ENCODE measurements at places on chromosomes 11 and 22.

- H3K4me3 ChIP-seq: no peak overlapping the region
- no peak for DNase-seq
- H3K27ac ChIP-seq: no peak overlapping the region
Measured at GRCh38 chr11:60183591-60184205, 815 bp upstream of the MS4A6A start.

DNA sequence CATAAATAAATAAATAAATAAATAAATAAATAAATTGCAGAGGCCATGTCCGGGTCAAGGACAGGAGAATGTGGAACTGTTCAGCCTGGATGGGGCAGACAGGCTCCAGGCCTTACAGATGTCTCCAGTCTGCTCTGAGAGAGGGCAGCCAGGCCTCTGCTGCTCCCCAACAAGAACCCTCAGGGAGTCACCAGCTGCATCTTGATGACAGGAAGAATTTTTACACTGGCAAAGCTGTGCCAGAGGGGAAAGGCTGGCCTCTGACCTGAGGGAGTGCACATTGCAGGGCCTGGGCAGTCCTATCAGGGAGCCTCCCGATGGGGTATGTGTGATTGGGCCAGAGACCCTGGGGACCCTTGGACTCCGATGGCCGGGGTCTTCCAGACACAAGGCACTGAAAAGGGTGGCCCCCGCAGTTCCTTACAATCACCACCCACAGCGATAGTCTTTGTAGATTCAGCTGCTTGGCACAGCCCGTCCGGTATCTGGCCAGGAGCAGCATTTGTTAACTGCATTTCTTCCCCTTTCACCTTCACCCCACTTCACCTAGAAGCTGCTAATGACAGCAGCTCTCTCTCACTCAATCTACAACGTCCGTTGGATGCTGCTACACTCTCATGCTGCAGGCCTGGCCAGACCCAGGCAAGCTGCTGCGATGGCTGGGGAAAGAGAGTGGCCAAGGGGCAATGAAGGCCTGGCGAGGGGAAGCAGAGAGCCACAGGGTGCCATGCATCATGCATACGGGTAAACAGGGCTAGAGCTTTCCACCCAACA, 8.1 kb downstream of the MOGAT2 start:
- no peaks in the 10 kb centered on the region for H3K36me3 ChIP-seq
- no peaks in the 10 kb centered on the region for H3K27me3 ChIP-seq
- DNase-seq: no peak
- H3K27ac ChIP-seq: no peak overlapping the region
- H3K4me1 ChIP-seq: peaks cover 4% of the 10 kb centered on the region

DNA sequence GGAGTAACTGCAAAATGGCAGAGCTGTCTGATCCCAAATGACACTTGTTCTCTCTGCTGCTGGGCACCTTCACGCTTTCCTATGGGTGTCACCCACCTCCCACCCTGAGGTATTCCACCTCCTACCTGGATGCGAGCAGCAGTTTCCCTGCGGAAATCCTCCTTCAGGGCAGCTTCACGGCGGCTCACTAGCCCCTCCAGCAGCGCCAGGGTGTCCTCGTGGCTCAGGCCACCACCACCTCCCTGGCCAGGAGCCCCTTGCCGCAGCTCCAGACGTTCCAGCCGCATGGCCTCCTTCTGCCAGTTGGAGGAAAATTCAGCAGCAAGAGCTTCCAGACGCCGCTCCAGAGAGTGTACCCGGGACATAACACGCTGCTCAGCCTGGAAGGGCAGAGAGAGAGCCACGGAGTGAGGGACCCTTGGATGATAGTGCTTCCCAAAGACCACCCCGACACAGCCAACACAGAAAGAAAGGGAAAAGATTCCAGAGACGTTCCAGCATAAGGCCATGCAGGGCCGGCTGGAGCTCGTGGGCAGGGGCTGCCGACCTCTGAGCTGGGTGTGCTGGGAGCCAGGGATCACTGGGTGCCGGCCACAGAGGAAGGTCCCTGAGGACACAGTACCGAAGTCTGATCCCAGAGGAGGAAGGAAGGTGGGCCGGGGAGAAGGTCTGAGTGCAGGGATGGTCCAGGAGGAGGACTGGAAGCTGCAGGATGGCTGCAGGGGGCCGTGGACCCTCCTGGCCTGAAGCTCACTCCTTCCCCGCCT, 13.4 kb downstream of the SUN2 start:
- no peaks in the 10 kb centered on the region for H3K27me3 ChIP-seq
- H3K4me1 ChIP-seq: no peaks in the 10 kb centered on the region
- no peaks in the 10 kb centered on the region for H3K36me3 ChIP-seq
- no peak overlapping the region for H3K27ac ChIP-seq
- H3K4me3 ChIP-seq: no peak overlapping the region

GRCh38 chr11:73274722-73275380, 2.7 kb downstream of the P2RY6 start:
- no peaks in the 10 kb centered on the region for H3K36me3 ChIP-seq
- H3K27me3 ChIP-seq: no peaks in the 10 kb centered on the region
- no peak for DNase-seq
- H3K27ac ChIP-seq: no peak overlapping the region

DNA sequence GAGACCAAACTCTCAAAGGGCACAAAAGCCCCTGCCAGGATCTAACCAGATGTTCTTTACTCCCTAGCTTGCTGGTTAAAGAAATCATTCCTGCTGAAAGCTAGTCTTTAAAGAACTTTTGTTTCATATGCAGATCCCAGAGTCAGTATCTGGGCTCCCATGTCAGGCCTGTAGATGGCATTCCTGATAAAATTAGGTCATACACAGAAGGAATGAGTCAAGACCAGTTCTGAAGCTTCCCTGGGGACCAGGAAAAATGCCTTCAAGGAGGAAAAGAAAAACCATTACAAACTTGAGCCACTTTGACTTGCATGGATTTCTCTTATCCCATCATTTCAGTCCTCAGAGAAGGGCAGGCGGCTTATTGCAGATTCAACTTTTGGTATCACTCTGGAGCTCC, 5.9 kb downstream of the DBX1 start:
- no peak for DNase-seq
- peaks cover 5% of the 10 kb centered on the region for H3K4me1 ChIP-seq
- H3K27ac ChIP-seq: no peak overlapping the region
- no peaks in the 10 kb centered on the region for H3K36me3 ChIP-seq
- no peak overlapping the region for H3K4me3 ChIP-seq
- H3K27me3 ChIP-seq: no peaks in the 10 kb centered on the region

- no peak for DNase-seq
- no peaks in the 10 kb centered on the region for H3K4me1 ChIP-seq
- H3K36me3 ChIP-seq: no peaks in the 10 kb centered on the region
- H3K4me3 ChIP-seq: no peak overlapping the region
- H3K27me3 ChIP-seq: no peaks in the 10 kb centered on the region
Measured at GRCh38 chr22:47107431-47107830, 345.0 kb downstream of the TBC1D22A start.

DNA sequence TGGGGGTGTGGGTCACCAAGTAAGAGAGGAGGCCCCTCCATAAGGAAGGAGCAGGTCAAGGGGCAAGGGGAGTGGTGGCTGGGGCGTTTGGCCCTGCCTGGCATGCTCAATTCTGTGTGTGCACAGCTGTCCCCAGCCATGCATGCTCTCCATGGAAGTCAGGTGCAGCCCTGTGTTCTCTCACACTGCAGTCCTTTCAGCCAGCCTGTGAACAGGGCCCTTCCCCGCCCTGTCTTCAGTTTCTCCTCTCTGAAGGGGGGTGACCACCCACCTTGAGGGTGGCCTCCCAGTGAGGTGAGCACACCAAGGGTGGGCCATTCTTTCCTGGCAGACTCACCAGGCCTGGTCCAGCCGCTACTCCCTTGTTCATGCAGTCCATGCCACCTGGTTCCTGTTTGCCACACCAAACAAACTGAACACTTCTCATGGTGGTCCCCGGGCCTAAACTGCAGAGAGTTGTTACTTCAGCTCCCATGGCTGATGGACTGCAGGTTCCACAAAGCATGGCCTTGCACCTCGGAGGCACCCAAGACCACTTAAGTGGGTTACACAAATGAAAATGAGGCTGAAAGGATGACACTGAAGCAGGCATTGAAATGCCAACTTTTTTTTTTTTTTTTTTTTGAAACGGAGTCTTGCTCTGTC, 1.7 kb upstream of the CHCHD10 start:
- no peaks in the 10 kb centered on the region for H3K36me3 ChIP-seq
- H3K4me3 ChIP-seq: no peak overlapping the region
- H3K27ac ChIP-seq: no peak overlapping the region
- no peak for DNase-seq
- H3K4me1 ChIP-seq: peaks cover 13% of the 10 kb centered on the region
- no peaks in the 10 kb centered on the region for H3K27me3 ChIP-seq

- peak; percentile 77 for DNase-seq
- H3K36me3 ChIP-seq: no peaks in the 10 kb centered on the region
- H3K4me1 ChIP-seq: peaks cover 6% of the 10 kb centered on the region
Measured at GRCh38 chr22:42742940-42743339, 22.3 kb upstream of the A4GALT start.

DNA sequence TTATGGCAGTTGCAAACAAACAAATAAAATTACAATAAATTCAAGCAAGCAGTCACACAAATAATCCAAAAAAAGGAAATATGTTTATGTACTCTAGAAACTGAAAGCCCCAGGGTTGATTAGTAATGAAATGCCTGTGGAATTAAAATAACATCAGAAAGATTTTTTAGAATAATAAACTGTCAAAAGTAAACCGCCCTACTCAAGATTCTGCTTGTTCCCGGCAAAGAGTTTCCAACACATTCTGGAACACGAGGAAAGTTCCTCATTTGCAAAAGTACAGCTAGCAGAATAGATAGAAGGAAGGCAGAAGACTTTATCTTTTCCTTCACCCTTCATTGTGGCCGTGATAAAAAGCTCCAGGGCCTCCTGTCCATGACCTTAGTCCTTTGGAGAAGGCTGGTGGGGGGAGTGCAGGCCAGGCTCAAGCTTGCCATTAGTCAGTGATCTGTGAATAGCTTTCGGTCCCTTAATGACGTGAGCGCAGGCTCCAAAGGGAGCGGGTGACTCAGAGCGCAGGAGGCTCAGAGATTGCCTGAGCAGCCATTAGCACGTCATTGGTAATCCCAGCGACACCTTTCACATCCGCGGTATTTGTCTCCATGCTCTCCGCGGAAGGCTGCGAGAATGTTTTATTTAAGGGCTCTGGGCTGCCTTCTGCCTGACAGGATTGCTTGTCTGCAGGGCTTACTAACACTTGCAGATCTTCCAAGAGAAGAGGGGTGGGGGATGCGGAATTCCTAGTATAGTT, 458.3 kb downstream of the METTL15 start:
- peak overlapping the region; percentile 67 for H3K27ac ChIP-seq
- DNase-seq: peak; percentile 82
- H3K4me1 ChIP-seq: no peaks in the 10 kb centered on the region
- no peaks in the 10 kb centered on the region for H3K27me3 ChIP-seq

DNA sequence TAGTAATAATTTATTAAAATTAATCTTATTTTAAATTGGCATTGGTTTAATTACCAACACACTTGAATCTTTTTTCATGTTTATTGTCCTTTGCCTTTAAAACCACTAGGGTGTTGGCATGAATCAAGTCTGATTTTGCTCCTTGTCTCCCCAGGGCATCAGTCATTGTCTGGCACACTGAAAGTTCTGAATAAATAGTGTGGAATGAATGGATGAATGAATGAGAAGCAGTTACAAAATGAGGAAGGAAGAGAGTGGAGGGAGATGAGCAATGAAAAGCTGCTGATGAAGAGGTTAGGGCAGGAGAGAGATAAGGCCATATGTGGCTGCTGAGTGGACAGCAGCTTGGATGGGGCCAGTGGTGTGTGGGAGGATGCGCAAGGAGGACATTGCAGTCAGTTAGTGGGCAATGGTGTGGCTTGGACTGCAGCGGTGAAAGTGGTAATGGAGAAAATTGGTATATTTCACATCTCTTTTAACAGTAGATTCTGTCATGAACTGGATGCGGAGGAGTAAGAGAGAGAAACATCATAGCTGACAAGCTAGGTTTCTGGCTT, 132.0 kb downstream of the SPON1 start:
- H3K36me3 ChIP-seq: no peaks in the 10 kb centered on the region
- no peak overlapping the region for H3K27ac ChIP-seq
- H3K4me3 ChIP-seq: no peak overlapping the region
- no peaks in the 10 kb centered on the region for H3K27me3 ChIP-seq
- DNase-seq: no peak
- H3K4me1 ChIP-seq: no peaks in the 10 kb centered on the region

GRCh38 chr11:81303038-81303664, 1430.5 kb downstream of the FAM181B start:
- H3K27me3 ChIP-seq: no peaks in the 10 kb centered on the region
- H3K4me3 ChIP-seq: no peak overlapping the region
- H3K36me3 ChIP-seq: no peaks in the 10 kb centered on the region
- no peak for DNase-seq
- no peaks in the 10 kb centered on the region for H3K4me1 ChIP-seq

GRCh38 chr11:103051151-103051801, 40.7 kb downstream of the DCUN1D5 start:
- H3K27ac ChIP-seq: no peak overlapping the region
- DNase-seq: no peak
- no peaks in the 10 kb centered on the region for H3K4me1 ChIP-seq
- H3K36me3 ChIP-seq: no peaks in the 10 kb centered on the region
- no peak overlapping the region for H3K4me3 ChIP-seq
- H3K27me3 ChIP-seq: no peaks in the 10 kb centered on the region

DNA sequence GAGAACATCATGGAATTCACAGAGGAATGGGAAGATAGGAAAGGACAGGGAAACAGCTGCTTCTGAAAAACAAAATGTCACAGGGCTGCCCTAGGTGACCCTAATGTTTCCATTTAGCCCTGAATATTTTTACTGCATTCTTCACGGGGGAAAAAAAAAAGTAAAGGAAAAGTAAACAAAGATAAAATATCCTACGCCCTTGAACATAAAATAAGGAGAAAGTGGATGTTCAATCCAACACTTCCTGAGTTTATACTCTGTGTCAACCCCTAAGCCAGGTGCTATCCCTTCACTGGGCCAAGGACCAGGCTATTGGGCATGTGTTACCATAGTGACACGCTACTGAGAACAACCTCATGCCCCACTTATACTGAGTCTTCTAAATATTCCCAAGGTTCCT, 84.7 kb downstream of the FAM76B start:
- H3K36me3 ChIP-seq: no peaks in the 10 kb centered on the region
- peaks cover 28% of the 10 kb centered on the region for H3K4me1 ChIP-seq
- H3K4me3 ChIP-seq: no peak overlapping the region
- peak; percentile 50 for DNase-seq
- H3K27ac ChIP-seq: peak overlapping the region; percentile 2
- no peaks in the 10 kb centered on the region for H3K27me3 ChIP-seq

- H3K36me3 ChIP-seq: no peaks in the 10 kb centered on the region
- H3K27ac ChIP-seq: no peak overlapping the region
- no peaks in the 10 kb centered on the region for H3K27me3 ChIP-seq
- no peak for DNase-seq
- no peak overlapping the region for H3K4me3 ChIP-seq
Measured at GRCh38 chr11:62863687-62864335, 16.9 kb upstream of the SLC3A2 start.

Data from testis (tissue), 5 donors.